ENCODE measurements at places on chromosomes 7 and 10.

GRCh38 chr7:64509583-64509982, 53.3 kb downstream of the ZNF680 start:
- no peak for DNase-seq

DNA sequence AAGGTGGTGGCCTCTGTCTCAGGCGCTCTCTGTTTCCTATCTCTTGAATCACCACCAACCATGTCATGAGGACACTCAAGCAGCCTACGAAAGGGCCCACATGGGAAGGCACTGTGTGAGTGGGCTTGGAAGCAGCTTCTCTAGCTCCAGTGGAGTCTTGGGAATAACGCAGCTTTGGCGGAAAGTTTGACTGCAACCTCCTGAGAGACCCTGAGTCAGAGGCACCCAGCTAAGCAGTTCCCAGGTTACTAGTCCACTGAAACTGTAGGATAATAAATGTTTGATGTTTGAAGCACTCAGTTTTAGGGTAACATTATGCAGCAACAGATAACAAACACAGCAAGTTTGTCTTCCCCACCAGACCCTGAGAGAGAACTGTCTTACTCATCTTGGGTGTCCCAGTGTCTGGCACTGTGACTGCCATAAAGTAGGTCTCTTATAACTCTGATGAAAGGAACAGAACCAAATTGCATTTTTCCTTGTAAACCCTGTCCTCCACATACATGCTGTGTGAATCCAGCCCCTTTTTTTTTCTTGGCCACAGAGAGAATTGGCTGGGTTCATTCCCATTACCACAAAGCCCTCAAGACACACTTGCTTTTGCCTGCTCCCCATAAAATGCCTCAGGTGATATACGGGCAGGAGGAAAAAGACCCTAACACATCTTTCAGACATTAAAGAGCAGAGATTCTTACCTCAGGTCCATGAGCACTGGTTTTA, 185.5 kb downstream of the ZNF365 start:
- no peak for DNase-seq

DNA sequence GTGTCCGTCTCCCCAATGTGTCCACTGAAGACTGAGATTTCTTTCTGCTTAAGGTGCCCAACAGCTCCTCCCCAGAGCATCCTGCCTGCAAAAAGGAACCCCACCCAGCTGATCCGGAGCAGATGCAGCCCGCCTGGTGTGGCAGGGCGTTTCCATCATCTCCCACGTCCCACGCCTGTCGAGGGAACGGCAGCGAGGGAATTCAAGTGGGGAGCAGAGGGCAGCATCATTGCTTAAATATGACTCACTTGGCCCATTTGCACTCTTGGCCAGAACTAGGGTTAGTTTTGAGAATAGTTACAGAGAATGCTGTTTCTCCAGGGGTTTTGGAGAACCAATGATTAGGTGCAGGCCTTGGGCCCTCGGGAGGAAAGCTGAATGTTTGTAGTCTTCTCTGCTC, 20.8 kb downstream of the VWA2 start:
- DNase-seq = no peak

- DNase-seq = no peak
Measured at GRCh38 chr10:93435621-93436397, 46.3 kb downstream of the MYOF start.

DNA sequence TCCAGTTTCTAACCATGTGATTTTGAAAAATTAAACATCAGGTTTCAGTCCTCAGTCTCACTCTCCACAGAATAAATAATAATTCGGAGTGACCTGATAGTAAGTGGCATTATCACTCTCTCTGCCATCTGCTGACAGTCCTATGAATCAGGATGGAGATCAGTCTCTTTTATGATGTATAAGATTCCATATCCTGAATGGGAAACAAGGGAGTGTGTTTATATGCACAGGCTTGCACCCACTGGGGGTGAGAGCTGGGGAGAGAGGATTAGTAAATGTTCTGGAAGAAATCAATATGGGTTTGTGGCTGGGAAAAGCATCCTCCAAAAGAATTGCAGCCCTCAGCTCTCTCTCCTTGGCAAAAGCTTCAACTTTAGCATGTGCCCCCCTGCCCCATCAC, 45.3 kb downstream of the DGKI start:
- DNase-seq = no peak

- no peak for DNase-seq
Measured at GRCh38 chr7:134062460-134062859, 64.7 kb upstream of the LRGUK start.

DNA sequence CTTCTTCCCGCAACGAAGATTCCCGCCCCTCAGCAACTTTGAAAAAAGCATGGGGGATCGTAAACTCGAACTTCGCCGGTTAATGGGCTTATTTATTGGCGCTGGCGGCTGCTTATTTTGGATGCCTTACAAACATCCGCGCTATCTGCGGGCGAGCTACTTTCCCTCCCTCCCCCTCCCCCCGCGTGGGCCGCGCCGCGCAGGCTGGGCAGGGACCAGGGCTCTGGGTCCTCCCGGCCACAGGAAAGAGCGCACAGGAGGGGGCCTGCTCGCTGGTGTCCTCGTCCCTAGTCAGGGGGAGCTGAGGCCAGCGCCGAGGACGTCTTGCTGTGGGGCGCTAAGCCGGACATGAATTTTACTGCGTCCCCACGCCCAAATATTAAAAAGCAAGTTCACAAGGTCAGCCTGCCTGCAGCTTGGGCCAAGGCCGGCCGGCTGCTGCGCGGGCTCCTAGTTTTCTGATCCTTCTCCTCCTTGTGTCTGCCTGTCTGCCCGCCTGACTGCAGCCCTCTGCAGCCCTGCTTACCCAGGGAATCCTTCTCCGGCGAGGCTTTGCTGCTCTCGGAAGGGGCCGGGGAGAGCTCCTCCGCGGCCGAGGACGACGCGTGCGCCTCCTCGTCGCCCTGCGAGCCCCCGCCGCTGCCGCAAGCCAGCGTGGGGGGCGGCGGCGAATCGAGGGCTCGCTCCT, 1.2 kb downstream of the HOXA10 start:
- DNase-seq = no peak
